ENCODE measurements at places on chromosomes 5 and 9.

- DNase-seq, result no peak
Measured at GRCh38 chr9:38194870-38195269, 125.8 kb upstream of the SHB start.

DNA sequence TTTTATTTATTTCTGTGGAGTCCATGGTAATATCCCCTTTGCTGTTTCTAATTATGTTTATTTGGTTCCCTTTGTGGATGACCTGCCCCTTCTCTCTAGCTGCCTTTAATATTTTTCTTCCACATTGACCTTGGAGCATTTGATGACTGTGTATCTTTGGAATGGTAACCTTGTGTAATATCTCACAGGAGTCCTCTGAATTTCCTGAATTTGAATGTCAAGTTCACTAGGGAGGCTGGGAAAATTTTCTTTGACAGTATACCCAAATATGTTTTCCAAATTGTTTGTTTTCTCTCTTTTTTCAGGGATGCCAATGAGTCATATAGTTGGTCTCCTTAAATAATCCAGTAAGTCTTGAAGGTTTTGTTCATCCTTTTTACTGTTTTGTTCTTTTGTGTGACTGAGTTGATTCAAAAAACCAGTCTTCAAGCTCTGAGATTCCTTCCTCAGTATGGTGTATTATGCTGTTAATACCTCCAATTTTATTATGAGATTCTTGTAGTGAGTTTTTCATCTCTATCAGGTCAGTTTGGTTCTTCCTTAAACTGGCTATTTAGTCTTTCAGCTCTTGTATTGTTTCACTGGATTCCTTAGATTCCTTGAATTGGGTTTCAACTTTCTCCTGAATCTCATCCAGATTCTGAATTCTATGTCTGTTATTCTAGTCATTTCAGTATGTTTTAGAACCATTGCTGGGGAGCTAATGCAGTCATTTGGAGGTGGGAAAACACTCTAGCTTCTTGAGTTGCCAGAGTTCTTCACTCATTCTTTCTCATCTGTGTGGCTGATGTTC lies 349.0 kb upstream of the TARS1 start:
- no peak for DNase-seq

- DNase-seq, result no peak
Measured at GRCh38 chr5:131296213-131296672, 32.4 kb downstream of the CDC42SE2 start.

DNA sequence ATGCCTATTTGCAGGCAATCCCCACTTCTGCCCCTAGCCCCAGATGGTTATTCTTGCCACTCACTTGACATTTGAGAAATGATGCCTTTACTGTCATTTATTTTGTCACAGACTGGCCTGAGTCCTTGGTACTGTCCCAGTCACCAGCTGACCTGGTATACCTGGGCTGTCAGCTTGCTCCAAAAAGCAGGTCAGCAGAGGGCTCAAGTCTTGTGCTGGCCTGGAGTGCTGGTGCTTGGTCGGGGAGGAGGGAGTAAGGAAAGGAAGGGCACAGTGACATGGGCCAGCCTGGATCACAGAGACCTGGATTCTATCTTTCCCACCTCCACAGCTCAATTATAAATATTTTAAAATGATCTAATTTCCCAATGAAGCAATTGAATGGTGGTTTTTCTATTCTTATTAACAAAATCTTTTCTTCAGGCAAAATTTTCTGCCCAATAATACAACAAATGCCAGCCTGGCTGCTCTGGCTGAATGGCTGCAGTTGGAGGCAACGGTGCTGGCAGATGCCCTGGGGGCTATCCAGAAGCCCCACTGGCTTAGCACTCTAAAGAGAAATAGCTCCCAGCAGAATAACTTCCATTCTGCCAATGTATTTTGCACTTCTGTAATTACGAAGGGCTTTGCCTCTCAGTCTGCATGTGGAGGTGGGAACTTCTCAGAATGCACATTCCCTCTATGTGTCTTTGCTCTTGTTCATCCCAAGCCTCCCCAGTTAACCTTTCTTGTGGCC lies 160.6 kb downstream of the GADD45G start:
- DNase-seq, result no peak

DNA sequence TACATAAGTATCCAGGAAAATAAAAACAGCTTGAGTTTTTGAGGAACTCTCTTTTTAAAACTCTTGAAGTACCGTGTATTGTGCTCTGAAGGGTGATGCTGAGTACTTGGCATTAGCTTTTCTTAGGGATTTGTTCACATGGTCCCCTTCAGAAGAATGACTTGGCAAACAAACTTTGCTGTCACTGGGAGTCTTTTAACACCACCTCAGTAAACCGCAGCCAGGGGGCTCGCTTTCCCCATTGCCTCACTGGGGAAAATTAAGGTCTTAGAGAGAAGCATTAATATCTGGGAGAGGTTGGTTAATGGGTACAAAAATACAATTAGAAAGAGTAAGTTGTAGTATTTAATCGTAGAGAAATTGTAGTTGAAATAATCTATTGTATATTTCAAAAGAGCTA lies 105.9 kb upstream of the DAP start:
- no peak for DNase-seq

DNA sequence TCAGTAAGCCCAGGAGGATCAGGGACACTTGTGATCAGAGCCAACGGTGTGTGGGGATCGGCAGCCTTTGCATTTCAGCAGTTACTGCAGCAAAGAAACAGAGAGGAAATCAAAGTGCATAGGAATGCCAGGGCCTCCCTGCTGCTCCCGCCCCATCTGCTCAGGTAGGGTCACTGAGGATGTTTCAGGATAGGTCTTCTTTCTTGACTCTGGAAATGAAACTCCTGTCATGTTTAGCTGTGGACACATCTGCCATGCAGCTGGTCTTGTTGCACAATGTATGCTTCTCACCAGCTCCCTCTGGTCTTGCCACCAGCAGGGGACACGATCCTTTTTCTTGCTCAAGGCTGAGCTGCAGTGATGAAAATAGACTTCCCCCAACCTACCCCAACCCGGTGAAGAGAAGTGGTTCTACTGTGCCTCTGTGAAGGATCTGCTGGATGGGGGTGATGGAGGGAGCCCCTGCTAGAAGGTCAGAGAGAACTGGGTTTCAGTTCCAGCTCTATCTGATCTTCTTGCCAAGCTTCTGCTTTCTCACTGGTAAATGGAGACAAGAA lies 185.2 kb upstream of the KLF4 start:
- DNase-seq, result no peak

DNA sequence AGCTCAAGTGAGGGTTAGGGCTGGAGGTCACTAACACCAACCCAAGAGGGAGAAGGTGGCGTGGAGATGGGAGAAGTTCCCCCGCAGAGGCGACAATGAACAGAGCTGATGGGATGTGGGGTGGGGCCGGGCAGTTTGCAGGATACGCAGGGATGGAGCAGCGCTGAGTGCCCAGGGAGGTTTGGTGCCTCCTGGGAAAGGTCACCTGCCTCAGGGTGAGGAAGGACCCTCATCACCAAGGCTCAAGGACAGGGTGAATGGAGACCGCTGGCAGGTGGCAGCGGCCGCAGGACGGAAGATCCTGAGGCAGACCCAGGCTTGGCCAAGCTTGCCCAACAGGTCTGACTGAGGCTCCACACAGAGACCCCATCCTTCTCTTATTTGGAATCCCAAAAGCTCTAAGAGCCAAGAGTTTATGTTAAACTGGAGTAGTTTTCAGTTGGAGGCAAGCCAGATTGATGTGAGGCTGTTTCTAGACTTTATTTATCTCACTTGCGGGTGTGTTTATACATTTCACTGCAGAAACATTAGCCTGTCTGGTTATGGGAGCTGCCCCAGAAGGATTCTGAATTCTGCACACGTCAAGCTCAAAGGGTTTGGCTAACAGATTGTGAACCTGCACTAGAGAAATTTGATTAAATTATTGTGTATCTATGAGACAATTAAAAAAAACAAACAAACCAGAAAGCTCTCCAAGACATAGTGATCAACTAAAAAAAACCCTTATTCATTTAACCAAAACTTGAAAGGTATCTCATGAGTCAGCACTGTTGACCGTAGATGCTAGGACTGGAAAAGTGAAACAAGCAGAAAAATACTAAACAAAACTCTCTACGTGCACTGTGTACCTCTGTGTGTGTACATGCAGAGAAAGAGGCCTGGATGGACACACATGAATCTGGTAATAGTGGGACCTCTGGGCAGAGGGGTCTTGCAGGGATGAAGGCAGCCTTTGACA lies 146.2 kb upstream of the PHYKPL start:
- no peak for DNase-seq

DNA sequence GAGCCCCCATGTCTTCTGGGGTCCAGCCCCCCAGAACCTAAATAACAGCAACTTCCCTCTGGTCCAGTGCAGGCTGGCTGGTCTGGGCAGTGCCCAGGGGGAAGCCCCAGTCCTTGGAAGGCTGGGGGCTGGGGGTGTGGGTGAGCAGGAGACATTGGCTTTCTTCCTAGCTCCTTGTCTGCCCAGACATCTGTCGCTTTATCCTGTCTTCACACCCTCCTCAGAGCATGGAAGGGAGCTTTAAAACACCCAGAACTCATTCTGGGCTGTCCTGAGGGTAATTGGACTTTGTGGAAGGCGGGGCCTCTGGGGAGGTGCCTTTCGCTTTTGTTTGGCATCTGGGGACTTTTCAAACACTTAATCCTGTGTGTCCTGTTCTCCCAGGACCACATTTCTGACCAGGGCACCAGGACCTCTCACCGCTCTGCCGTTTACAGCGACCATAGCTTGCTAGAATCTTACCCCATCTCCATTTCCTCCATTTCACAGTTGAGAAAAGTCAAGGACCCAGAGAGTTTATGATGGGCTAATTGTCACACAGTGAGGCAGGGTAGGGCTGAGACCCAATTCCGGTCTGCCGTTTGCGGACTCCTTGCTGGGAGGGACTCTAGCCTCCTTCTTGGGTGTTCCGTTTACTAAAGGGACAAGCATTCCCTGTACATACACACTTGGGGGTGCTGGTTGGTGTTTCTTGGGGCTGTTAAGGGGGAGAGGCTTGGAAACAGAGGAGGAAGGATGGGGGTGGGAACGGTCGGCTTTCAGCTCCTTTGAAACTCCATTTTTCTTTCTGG lies 1.1 kb downstream of the GSN start:
- no peak for DNase-seq

- DNase-seq, result no peak
Measured at GRCh38 chr9:114972510-114973136, 42.2 kb upstream of the TNFSF8 start.

GRCh38 chr9:109537288-109537687 lies 39.2 kb upstream of the PTPN3 start:
- no peak for DNase-seq

DNA sequence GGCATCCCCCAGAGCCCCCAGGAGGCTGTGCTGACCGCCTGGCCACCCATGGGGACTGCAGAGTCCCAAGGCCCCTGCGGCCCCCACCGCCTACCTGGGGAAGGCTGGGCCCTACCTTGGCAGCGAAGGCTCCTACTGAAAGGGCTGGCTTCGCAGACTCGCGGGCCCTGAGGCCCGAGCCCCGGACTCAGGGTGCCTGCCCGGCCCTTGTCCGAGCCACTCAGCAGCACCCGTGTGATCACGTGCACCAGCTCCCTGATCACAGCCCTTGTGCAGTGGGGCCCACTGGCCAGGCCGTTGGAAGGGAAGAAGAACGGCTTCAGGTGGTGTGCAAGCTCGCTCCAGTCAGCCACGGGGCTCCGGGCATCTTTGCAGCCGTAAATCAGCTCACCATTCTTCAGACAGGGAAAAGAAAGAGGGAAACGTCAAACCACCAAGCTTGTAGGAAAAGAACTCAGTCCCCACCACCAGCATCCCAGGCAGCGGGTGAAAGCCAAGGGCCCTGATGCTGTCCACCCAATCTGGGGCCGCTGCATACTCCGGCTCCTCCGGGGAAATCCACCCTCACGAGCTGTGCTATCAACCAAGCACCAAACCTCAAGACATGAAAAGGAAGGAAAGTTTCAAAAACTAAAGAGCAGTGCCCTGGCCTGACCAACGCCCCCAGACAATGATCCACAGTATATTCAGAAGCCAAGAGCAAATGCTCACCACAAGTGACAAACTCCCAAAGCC lies 31.9 kb downstream of the IPPK start:
- DNase-seq, result no peak

GRCh38 chr9:131469951-131470350 lies 32.8 kb upstream of the POMT1 start:
- DNase-seq, result no peak

DNA sequence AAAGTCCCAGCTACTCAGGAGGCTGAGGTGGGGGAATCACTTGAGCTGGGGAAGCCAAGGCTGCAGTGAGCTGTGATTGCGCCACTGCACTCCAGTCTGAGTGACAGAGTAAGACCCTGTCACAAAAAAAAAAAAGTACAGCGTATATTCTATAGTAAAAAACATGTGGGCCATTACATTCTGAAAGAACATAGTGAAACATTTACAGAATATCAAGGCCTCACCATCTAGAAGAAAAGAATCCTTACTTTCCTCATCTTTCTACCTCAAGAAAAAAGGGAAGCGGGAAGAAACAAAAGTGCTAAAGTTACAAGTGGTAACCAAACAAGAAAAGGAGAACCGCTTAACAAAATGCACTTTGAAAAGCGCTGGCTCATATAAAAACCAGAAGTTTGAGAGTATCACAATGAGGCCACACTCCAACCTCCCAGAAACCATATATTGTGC lies 5.7 kb upstream of the SYK start:
- DNase-seq, result no peak

DNA sequence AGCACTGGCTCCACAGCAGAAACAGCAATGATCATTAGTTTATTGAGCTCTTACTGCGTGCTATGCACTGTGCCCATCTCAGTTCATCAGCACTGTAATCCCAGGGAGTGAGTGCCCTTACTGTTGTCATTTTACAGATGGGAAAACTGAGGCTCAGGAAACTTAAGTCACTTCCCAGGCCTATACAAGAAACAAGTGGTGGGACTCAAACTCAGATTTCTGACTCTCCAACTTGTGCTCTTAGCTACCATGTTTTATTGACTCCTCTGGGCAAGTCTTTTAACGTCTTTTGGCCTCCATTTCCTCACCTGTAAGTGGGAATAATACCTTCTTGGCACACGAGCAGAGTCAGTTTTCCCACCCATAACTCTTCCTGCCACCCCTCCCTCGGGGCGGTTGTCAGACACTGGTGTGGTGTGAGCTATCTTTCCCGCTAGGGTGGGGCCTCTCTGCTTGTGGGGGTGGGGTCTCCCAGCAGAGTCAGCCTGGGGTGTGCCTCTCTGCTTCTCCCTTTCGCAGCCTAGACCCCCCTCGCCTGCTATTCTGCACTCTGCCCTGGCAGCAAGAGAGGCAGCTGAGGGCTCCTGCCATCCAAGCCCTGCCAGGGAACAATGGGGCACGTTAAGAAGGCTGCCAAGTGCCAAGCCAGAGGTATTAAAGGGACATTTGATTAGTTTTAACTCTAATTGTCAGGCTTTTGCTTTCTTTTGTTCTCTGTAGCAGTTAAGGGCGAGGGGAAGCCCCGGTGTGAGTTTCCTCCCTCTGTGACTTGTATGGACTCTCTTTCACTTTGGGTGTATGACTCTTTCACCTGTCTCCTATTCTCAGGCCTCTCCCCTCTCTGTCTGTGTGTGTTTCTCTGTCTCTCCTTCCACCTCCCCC lies 12.1 kb downstream of the GALNT10 start:
- no peak for DNase-seq

GRCh38 chr9:13292782-13293181 lies 13.3 kb upstream of the MPDZ start:
- no peak for DNase-seq
